ENCODE measurements at places on chromosomes 1 and 21. TPM values are rescaled to one million over a fixed set of nuclear protein-coding genes. Genes with fewer than 3 reads are reported as not detected.

DNA sequence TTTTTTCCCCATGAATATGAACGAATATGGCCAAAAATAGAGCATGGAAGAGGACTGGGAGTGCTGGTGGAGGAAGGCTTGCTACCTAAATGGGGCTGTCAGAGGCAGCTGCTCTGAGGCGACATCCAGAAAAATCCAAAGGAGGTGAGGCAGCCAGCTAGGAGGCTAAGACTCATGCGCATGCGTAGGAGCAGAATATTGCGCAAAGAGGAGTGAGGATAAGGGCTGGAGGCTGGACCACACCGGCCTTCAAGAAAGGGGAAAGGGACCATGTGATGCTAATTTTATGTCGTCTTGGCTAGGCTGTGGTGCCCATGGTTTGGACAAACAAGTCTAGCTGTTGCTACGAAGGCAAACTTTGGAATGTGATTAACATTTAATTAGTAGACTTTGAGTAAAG lies 30.5 kb downstream of the HEYL start:
- H3K4me1 ChIP-seq, result peaks cover 5% of the 10 kb centered on the region
- H3K4me3 ChIP-seq, result no peak overlapping the region
- no peak for DNase-seq
- H3K36me3 ChIP-seq, result no peaks in the 10 kb centered on the region

GRCh38 chr1:246919902-246920301 lies 11.8 kb downstream of the AHCTF1 start:
- no peak overlapping the region for H3K4me3 ChIP-seq
- H3K4me1 ChIP-seq, result peaks cover 4% of the 10 kb centered on the region
- no peak overlapping the region for H3K27ac ChIP-seq
- H3K36me3 ChIP-seq, result peaks cover 12% of the 10 kb centered on the region

The OLIG1 gene
- not detected for total RNA-seq

The PTGER3 gene
- 0.63 TPM for total RNA-seq

- peak overlapping the region; percentile 75 for H3K4me3 ChIP-seq
- H3K27ac ChIP-seq, result no peak overlapping the region
- peaks cover 8% of the 10 kb centered on the region for H3K27me3 ChIP-seq
- DNase-seq, result peak; percentile 69
- H3K4me1 ChIP-seq, result peaks cover 14% of the 10 kb centered on the region
Measured at GRCh38 chr1:204493145-204493983, 1.2 kb downstream of the PIK3C2B start.

DNA sequence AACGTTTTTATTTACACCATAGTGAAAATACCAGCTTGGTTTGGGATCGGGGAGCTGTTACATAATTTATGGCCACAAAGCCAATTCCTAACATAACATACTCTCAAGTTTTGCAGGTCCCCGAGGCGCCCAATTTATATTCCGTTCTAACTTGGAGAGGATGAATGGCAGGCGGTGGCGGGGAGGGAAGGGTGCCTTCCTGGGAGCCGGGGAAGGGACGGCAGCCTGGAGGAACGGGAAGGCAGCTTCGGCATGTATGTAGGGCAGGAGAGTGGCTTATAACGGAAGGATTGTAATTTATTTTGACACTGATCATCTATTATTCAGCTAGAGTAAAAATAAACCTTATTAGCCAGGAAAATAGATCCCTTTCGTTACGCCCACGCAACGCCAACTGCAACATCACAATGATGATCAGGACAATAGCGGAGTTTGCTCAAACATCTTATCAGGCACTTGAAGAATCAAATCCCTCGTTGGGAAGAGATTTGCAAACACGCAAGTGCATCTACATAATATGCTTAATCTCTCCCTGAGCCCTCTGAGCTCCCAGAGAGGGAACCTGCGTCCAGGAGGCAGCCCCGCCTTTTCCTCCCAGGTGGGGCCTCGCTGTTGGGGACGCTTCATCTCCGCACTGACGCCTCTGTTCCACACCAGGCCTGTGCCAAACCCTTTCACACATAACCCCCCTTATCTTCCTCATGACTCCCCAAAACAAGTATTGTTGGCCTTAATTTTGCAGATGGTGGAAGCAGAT lies 93.7 kb upstream of the C1orf174 start:
- H3K4me3 ChIP-seq, result no peak overlapping the region
- no peaks in the 10 kb centered on the region for H3K27me3 ChIP-seq
- no peaks in the 10 kb centered on the region for H3K36me3 ChIP-seq
- no peaks in the 10 kb centered on the region for H3K4me1 ChIP-seq

The SPATA17 gene
- total RNA-seq, result 0.43 TPM

DNA sequence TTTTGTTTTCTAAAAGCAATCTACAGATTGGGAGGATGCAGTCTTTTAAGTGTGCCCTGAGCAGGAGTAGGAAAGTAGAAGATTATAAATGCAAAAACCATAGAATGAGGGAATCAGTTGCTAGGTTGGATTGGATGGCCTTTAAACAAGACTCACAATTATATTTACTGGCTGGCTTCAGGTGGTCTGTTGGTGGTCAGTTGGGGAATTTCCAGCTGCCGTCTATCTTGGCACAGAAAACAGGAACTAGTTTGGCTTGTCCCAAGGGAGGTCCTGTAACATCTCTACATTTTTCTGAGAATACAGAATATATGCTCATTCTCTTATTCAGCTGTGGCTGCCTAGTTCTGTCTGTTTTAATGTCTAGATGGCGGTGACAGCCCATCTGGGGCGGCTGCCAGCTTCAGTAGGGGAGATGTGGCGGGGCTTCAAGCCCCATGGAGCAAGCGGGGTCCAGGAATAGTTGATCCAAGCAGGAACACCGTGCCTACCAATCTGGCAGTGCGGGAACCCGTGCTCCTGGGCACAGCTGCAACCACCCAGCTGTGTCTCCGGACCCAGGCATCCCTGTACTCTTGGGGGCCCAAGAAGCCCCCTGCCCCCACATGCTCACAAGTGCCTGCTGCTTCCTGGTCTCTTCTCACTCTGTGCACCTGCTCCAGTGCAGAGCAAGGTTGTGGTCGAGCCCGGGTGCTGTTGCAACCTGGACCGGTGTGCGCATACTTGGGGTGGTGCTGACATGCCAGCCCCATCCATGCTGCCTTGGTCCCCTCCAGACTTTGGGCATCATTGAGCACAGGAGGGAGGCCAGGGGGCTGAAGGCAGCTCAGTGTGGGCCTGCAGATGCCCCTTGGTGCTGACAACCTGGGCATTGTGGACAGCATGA lies 1182.6 kb downstream of the AMY1C start:
- H3K4me3 ChIP-seq, result no peak overlapping the region
- H3K27ac ChIP-seq, result no peak overlapping the region
- H3K27me3 ChIP-seq, result no peaks in the 10 kb centered on the region
- no peaks in the 10 kb centered on the region for H3K4me1 ChIP-seq
- no peaks in the 10 kb centered on the region for H3K36me3 ChIP-seq

The NR1I3 gene
- total RNA-seq, result not detected

The SRSF10 gene
- total RNA-seq, result 81.7 TPM

DNA sequence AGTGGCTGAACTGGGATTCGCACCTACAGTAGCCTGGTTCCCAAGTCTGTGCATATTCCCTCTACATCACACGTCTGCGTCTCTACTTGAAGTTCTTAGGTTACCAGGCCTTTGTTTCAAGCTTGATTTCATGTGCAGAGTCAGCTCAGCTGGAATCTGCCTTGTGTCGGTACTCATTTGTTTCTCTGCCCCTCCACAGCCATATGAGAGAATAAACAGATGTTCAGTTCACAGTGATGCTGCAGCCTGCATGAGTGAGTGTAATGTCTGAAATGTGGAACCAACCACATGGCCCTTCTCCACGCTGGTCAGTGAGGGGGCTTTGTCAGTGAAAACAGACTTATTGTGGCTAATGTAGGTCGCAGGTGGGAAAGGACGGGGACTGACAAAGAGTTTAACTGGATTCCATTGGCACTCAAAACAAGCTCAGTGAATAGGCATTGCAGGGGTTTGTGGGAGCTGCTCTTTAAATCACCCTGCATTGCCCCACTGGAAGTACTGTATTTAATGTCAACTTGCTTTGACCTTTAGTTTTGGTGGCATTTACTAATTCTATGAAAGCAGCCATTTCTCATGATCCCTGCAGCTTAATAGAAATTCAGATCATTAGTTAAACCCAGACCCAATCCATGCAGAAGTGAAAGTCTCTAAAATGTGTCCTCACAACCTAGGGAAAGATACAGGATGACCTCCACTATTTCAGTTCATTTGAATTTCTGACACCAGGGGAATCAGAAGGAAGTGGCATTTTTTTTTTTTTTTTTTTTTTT lies 136.4 kb upstream of the FAM78B start:
- H3K4me3 ChIP-seq, result no peak overlapping the region
- no peaks in the 10 kb centered on the region for H3K4me1 ChIP-seq

The MAPKAPK2 gene
- 50.6 TPM for total RNA-seq

GRCh38 chr1:228867951-228868730 lies 132.9 kb downstream of the RHOU start:
- H3K36me3 ChIP-seq, result no peaks in the 10 kb centered on the region
- no peak overlapping the region for H3K4me3 ChIP-seq
- no peaks in the 10 kb centered on the region for H3K27me3 ChIP-seq
- DNase-seq, result no peak
- no peaks in the 10 kb centered on the region for H3K4me1 ChIP-seq
